ENCODE measurements at places on chromosomes 4 and X.
A peak's percentile ranks its signal among the peaks of the same experiment; 100 is the strongest.

GRCh38 chrX:46733226-46733625 lies 25.7 kb downstream of the SLC9A7 start:
- DNase-seq = no peak

DNA sequence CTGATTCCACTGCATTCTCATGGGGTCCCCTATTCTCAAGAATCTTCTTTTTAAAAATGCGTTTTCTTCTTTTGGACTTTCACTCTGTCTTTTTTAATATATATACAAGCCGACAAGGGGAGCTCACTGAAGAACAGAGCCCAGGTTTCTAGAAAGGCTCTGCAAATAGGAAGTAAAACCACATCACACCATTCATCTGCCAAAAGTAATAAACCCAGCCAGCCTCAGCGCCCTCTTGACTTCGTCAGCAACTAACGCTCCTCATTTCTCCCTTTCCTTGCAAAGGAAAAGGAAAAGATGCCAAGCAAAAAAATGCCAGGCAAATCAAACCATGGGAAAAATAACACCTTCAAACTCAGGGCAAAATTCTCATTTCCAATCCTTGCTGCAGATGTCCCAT lies 136.4 kb downstream of the HHIP start:
- DNase-seq = no peak

DNA sequence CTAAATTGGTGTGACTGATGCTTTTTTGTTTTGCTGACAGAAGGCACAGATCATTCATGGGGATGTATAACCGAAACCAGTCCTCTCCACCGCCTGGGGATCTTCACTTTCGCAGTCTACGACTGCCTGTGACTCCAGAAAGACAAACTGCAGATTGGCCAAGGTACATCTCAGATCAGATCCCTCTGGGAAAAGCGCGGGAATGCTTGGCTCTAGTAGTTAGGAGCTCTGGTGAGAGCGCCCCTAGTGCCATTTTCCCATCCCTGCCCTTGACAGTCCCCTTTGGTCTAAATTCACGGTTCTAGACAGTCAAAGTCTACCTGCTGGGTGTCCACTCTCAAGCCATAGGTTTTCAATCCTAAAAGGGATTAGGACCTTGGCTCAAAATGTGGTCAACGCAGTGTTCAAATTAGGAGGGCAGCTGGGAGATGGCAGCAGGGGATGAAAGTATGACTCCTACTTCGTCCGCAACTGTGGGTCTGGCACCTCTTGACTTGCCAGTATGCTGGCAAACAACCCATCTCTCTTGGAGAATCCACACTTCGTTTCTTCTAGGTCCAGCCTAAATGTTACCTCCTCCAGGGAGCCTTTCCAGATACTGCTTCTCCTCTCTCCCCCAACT lies 6.9 kb upstream of the HAND2 start:
- DNase-seq = no peak

GRCh38 chr4:161892951-161893350 lies 270.8 kb downstream of the FSTL5 start:
- no peak for DNase-seq

GRCh38 chr4:182272151-182272550 lies 28.9 kb downstream of the TENM3 start:
- no peak for DNase-seq

- DNase-seq = no peak
Observed at GRCh38 chrX:3585719-3586118, 127.7 kb downstream of the PRKX start.

DNA sequence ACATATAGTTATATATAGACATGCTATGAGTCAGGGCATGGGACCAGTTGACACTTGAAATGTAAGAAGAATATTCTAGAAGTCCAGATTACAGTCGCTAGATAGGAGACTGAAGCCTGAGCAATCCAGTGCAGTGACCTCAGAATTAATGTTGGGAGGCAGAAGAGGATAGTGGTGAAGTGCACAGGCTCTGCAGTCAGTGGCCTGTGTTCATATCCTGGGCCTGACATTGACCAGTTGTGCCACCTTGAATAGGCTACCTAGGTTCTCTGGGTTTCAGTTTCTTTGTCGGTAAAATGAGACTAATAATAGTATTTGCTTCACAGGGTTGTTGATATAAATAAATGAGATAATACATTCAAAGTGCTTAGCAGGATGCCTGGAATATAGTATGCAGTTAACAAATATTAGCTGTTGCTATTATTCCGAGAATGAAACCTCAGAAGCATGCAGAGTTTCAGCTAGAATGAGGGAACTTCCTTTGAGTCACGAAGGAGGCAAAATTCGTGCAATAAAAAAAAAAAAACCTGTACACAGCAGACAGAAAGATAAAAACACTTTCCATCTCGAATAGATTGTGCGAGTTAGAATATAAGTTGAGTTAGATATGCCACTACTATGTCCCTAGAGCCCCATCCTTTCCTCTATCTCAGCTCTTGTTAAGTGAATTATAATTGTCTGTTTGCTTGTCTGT lies 4.0 kb upstream of the SH2D1A start:
- DNase-seq = no peak

- no peak for DNase-seq
Observed at GRCh38 chr4:126777649-126778048, 855.1 kb upstream of the INTU start.

- DNase-seq = no peak
Observed at GRCh38 chrX:64456828-64457227, 61.6 kb upstream of the MTMR8 start.

DNA sequence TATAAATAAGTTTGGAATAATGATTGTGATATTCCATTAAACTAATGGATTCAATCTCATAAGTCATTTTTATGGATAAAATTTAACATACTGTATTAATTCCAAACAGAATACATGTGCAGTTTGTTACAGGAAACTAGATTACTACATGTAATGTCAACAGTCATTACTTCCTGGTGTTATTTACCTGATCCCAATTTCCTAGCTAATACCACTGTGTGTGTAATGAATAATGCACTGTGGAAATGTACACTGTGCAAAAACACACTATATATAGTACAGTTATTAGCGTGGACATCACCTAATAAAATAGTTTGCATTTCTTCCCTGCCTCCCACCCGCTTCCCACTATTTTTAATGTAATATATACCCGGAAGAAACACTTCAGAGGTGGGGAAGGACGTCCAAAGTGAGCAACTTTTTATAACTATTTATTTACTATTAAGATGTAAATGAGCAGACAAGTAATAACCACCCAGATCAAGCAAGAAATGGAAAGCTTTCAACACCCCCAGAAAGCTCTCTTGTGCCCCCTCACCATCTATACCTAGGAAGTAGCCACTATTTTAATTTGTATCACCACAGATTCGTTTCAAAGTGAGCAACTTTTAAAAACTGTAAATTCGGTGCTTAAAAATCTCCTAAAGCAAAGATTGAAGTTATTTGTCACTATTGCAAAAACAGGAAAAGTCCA lies 219.1 kb downstream of the THOC2 start:
- DNase-seq = no peak

DNA sequence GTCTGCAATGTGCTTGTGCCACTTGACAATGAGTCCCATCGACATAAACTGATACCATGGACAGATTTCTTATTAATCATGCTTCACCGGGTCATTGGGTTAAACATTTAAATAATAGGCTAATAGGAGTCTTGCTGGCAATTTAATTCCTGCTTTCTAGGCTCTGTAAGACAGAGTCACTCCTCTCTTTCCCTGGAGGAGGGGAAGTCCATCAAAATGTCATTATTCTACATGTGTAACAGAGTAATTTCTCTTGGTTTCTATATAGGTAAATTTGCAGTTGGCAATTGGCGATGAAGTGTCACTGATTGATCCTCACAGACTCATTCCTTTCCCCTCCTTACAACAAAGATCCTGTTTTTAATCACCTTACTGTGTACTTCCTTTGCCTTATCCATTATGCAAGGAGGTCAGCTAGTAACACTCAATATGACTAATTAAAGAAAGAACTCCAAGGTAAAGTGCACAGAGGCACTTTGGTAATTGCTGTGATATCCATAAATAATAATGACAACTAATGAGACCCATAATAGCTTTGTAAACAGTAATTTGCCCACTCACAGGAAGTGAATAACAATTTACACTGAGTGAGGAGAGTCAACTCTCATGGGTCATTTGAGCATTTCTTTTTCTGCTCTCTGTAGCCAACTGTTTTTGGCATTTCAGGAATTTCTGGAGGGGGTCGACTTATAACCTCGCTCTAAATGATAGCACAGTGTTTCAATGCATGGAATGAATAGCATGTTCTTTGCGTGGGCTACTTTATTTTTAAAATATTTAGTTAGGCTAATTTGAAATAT lies 184.0 kb downstream of the UGT8 start:
- DNase-seq = no peak

- no peak for DNase-seq
Observed at GRCh38 chr4:154329939-154330338, 161.7 kb downstream of the DCHS2 start.

DNA sequence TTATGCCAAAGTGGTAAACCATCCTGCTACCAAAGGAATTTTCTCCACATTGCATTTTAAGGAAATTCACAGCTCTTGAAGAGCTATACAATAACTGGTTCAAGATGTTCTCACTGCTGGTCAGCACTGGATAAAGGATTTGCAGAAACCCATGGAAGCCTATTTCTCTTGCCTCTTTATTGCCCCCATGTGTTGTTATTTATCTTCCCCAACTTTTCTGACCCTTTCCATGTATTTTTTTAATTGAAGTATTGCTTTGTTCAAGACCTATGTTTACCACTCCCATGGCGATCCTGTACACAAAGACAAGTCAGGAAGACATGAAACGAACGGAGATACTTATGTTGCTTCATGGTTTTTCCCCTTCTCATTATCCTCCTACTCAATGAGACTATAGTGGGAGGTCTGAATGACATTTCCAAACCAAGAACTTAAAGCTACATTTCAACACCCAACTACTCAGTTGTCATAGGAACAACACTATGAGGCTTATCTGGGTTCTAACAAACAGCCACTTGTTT lies 566.4 kb upstream of the DIPK2B start:
- no peak for DNase-seq

DNA sequence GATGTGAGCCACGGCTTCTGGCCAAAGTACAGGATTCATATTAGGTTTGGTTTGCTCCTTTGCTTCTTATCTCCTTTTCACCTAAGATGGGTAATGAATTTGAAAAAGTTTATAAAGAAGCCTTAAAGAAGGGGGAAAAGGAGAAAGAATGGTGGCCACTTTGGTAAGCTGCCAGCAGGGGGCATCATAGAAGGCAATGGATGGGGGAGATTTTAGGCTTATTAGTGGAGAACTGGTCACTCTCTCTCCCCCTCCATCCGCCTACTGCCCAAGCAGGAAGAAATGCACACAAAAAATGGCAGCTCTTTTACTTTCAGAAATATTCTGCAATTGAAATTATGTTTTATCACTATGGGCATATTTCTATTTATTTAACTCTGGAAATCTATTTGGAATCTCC lies 32.0 kb downstream of the SPARCL1 start:
- peak; percentile 16 for DNase-seq

- DNase-seq = peak; percentile 36
Observed at GRCh38 chrX:23662853-23663252, 4.4 kb upstream of the PRDX4 start.

DNA sequence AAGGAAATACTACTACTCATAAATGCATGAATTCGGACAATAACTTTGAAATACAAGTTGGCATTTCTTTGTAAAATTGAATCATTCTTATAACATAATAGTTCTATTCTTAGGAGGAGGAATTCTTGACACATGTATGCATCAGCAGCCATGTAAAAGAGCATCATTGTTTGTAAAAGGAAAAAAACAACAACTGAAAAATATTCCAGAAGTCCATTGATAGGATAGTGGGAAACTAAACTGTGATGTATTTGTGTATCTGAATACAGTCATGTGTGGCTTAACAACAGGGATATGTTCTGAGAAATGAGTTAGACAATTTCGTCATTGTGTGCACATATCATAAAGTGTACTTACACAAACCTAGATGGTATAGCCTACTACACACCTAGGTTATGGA lies 102.0 kb upstream of the SH3RF1 start:
- DNase-seq = no peak

GRCh38 chr4:184805462-184806228 lies 20.1 kb downstream of the ACSL1 start:
- no peak for DNase-seq

DNA sequence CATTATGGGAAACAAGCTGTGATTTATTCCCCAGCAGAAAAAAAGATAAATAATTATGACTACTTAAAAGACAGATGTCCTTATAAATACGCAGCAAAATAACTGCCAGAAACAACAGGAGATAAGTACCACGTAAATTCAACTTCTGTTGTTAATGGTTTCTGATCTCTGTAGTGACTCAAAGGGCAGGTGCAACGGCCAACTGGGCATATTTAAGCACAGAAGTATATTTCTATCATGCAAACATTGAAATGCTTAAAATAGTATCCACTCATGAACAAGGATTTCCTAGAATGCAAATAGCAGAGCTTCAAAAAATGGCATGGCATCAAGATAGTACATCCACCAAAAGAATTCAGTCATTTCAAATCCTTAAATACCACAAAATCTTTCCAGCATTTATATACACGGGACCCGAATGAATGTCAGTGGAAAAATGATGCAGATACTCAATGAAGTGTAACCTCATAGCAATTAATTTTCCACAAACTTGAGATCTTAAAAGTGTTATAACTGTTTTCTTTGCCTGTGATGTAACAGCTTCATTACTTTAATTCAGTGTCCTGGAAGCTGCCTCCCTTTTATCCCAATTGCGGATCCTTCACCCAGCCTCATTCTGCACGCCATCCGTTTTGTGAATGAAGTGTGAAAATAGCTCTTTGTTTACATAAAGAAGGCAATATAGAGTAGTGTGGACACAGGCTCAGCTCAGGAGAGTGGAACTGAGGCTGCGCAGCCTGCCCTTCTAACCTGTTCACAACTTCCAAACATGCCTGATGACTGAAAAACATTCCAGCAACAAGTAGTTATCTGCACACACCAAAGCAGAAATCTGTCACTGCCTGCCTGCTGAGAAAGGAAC lies 10.2 kb downstream of the PDGFC start:
- no peak for DNase-seq

GRCh38 chrX:146956760-146957159 lies 142.2 kb upstream of the CXorf51A start:
- no peak for DNase-seq

GRCh38 chrX:150155436-150156035 lies 207.6 kb upstream of the MAMLD1 start:
- DNase-seq = no peak

- DNase-seq = no peak
Observed at GRCh38 chrX:110145311-110145710, 142.4 kb downstream of the TMEM164 start.

DNA sequence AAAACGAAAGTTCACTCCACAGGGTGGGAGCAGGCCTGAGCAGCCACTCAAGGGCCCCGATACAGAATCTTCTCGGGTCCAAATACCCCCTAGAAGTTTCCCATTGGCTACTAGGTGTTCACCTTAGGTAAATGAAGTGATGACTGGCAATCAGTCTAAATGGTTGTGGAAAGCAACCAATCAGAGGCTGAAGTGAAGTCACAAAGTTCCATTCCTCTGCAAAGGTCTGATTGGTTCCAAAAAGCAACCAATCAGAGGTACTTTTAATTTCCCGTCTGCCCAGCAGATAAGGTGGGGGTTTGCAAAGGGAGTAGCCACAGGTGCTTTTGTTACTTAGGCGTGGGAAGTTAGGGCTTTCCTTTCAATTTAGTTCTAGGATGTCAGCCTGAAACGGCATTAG lies 58.2 kb upstream of the NKAP start:
- DNase-seq = no peak

- no peak for DNase-seq
Observed at GRCh38 chr4:154033921-154034320, 245.0 kb upstream of the SFRP2 start.

GRCh38 chr4:170497112-170497511 lies 407.4 kb upstream of the AADAT start:
- peak; percentile 21 for DNase-seq

GRCh38 chr4:18020671-18021469 lies 685 bp downstream of the LCORL start:
- peak; percentile 68 for DNase-seq

- DNase-seq = peak; percentile 19
Observed at GRCh38 chr4:10781805-10782204, 97.2 kb upstream of the CLNK start.

Data from GM20000 (cell line).